ENCODE measurements at places on chromosomes 5 and 9. TPM values are rescaled to one million over a fixed set of nuclear protein-coding genes. Genes with fewer than 3 reads are reported as not detected.

The PRRC2B gene
- total RNA-seq: 102 TPM

The DMRT3 gene
- total RNA-seq: not detected

The SPINK7 gene
- total RNA-seq: not detected

GRCh38 chr5:137266186-137266585, 232.9 kb downstream of the SPOCK1 start:
- no peaks in the 10 kb centered on the region for H3K27me3 ChIP-seq
- H3K36me3 ChIP-seq: no peaks in the 10 kb centered on the region
- no peak overlapping the region for H3K4me3 ChIP-seq
- H3K4me1 ChIP-seq: peaks cover 31% of the 10 kb centered on the region

The PIP5K1B gene
- 28.0 TPM for total RNA-seq

GRCh38 chr9:134374301-134375010, 48.2 kb downstream of the RXRA start:
- no peaks in the 10 kb centered on the region for H3K36me3 ChIP-seq
- no peaks in the 10 kb centered on the region for H3K27me3 ChIP-seq
- H3K4me3 ChIP-seq: peak overlapping the region; percentile 18
- H3K4me1 ChIP-seq: peaks cover 92% of the 10 kb centered on the region
- no peak for DNase-seq

DNA sequence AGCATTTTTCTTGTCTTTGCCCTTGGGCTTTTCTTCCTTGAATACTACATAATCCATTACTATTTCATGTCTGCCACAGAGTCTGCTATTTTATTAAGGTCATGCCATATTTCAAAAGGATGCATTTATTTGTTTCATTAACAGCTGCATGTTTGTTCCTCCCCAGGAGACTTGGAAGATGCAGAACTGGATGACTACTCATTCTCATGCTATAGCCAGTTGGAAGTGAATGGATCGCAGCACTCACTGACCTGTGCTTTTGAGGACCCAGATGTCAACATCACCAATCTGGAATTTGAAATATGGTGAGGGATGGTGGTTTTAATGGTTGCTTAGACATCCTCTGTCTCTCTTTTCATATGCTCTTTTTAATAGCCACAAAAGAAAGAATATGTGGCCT, 4.0 kb downstream of the IL7R start:
- H3K27me3 ChIP-seq: no peaks in the 10 kb centered on the region
- DNase-seq: no peak
- no peaks in the 10 kb centered on the region for H3K4me1 ChIP-seq
- no peak overlapping the region for H3K27ac ChIP-seq

The SPATA31E1 gene
- total RNA-seq: not detected

The TRIM41 gene
- total RNA-seq: 24.8 TPM

The FGF10 gene
- 0.69 TPM for total RNA-seq

The MAP1B gene
- 52.4 TPM for total RNA-seq

The PCDHB6 gene
- total RNA-seq: 0.44 TPM

- H3K4me1 ChIP-seq: peaks cover 18% of the 10 kb centered on the region
- H3K27ac ChIP-seq: no peak overlapping the region
- no peaks in the 10 kb centered on the region for H3K27me3 ChIP-seq
- no peak for DNase-seq
- no peak overlapping the region for H3K4me3 ChIP-seq
These were observed 10.9 kb upstream of the NDFIP1 start for GRCh38 chr5:142097681-142098080.

DNA sequence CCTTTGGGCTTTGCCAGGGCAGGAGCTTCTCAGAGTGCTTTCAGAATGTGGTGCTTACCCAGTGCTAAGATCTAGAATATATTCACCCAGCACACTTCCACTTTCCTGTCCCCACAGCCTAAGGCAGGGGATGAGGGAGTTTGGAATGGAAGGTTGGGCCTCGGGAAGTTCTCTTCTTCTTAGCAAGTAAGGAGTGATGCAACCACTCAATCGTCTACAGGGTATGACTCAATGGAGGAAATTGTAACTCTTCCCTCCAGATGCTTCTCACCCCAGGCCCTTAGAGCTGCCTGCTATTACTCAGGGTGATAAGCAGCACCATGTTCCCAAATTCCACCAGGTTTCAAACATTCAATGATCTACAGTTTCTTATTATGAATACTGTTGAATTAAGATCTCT, 30.8 kb upstream of the AGGF1 start:
- DNase-seq: no peak
- no peaks in the 10 kb centered on the region for H3K36me3 ChIP-seq
- H3K4me3 ChIP-seq: no peak overlapping the region
- no peaks in the 10 kb centered on the region for H3K4me1 ChIP-seq
- H3K27ac ChIP-seq: no peak overlapping the region

DNA sequence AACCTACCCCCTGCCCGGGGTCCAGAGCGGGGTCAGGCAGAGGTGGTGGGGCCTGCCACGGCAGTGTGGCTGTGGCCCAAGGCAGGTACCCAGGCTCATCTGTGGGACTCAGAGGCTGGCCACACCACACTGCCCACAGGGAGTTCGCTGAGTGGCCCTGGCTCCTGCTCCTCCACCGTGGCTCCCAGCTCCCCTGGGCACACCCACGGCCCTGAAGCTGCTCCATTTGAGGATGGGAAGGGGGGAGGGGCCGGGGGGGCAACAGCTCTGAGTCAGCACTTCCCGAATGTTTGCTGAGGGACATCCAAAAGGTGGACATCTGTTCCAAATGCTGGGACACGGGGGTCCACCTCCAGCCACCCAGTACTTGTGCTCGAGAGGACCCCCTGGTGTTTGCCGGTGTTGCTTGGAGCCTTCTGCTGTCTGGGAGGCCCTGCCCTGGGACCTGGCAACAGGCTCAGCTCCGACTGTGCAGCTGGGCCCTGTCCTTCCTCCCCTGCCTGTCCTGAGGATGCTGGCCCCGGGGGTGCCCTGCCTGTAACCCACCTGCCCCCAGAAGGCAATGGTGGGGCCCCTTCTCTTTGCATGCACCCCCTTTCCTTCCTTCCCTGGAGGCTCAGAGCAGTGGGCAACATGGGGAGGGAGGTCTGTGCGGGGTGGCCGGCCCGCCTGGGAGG, 2.5 kb upstream of the NRARP start:
- peak; percentile 60 for DNase-seq
- H3K27me3 ChIP-seq: no peaks in the 10 kb centered on the region
- peaks cover 24% of the 10 kb centered on the region for H3K4me1 ChIP-seq

The PCDHA1 gene
- not detected for total RNA-seq

The CCL28 gene
- 0.56 TPM for total RNA-seq

The ISCA1 gene
- total RNA-seq: 65.8 TPM

The GABRG2 gene
- total RNA-seq: not detected

GRCh38 chr9:22103685-22104575, 94.8 kb upstream of the CDKN2B start:
- no peaks in the 10 kb centered on the region for H3K27me3 ChIP-seq
- H3K4me3 ChIP-seq: no peak overlapping the region
- H3K27ac ChIP-seq: no peak overlapping the region
- no peaks in the 10 kb centered on the region for H3K36me3 ChIP-seq
- H3K4me1 ChIP-seq: no peaks in the 10 kb centered on the region
